ENCODE measurements at places on chromosomes 1 and 21. TPM values are rescaled to one million over a fixed set of nuclear protein-coding genes. Genes with fewer than 3 reads are reported as not detected.
A peak's percentile ranks its signal among the peaks of the same experiment; 100 is the strongest.

The FOXO6 gene
- total RNA-seq = 1.1 TPM

The GSTM5 gene
- total RNA-seq = 2.8 TPM

The OR6Y1 gene
- not detected for total RNA-seq

The TACSTD2 gene
- 8.4 TPM for total RNA-seq

The GJC2 gene
- 14.0 TPM for total RNA-seq

The RAB25 gene
- total RNA-seq = 65.9 TPM

The KRTAP19-3 gene
- total RNA-seq = not detected

The AK4 gene
- 11.6 TPM for total RNA-seq

The DNAJC28 gene
- 5.6 TPM for total RNA-seq

DNA sequence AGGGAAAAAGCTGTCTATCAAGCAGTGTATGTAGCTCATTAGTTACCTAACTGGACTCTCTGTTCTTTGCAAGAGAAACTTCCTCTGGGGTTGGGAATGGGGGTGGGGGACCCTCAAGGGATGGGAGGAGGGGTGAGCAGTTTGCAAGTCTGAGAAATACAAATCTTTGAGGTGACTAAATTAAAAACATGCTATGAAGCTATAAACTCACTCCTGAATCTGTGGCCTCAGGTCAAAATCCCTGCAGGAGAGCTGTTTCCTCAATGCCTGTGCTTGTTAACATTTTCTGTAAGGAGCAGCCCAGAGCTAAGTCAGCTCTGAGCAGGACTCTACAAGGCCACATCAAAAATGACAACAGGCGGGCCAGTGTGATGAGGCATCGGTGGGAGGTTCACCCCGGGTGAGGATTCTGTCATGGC lies 32.8 kb upstream of the PTPRC start:
- H3K27ac ChIP-seq = no peak overlapping the region
- DNase-seq = no peak
- no peak overlapping the region for H3K4me3 ChIP-seq
- no peaks in the 10 kb centered on the region for H3K27me3 ChIP-seq
- no peaks in the 10 kb centered on the region for H3K36me3 ChIP-seq

- H3K4me1 ChIP-seq = peaks cover 84% of the 10 kb centered on the region
- peaks cover 7% of the 10 kb centered on the region for H3K36me3 ChIP-seq
- DNase-seq = peak; percentile 64
- no peak overlapping the region for H3K4me3 ChIP-seq
- H3K27me3 ChIP-seq = no peaks in the 10 kb centered on the region
Observed at GRCh38 chr1:31579374-31579773, 3.1 kb downstream of the TINAGL1 start.

DNA sequence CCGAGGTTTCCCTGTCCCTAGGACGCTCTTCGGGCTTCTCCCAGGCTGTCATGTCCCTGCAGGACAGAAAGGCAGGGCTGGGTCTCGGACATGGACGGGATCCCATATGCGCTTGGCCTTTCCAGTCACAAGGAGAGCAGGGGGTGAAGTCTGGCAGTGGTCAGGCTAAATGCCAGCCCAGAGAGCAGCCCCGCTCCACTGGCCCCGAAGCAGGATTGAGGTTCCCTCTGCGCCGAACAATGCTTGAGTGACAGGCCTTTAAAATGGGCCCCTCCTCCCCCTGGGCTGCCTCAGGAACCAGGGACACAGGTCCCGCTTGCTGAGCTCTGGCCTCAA lies 12.7 kb downstream of the DRAXIN start:
- no peaks in the 10 kb centered on the region for H3K27me3 ChIP-seq
- H3K4me1 ChIP-seq = no peaks in the 10 kb centered on the region
- H3K36me3 ChIP-seq = no peaks in the 10 kb centered on the region

DNA sequence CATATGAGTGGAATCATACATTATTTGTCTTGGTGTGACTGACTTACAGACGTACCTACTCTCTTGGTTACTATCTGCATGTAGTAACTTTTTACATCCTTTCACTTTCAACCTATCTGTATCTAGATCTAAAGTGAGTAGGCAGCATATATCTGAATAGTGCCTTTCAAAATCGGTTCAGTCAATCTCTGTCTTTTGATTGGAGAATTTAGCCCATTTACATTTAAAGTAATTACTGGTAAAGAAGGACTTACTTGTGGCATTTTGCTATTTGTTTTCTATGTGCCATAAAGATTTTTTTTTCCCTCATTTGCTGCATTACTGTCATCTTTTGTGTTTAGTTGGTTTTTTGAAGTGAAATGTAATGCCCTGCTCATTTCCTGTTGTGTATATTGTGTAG lies 14.2 kb downstream of the UTS2 start:
- H3K27ac ChIP-seq = no peak overlapping the region
- peaks cover 51% of the 10 kb centered on the region for H3K36me3 ChIP-seq
- no peaks in the 10 kb centered on the region for H3K4me1 ChIP-seq
- H3K27me3 ChIP-seq = no peaks in the 10 kb centered on the region
- no peak for DNase-seq
- no peak overlapping the region for H3K4me3 ChIP-seq

- no peak overlapping the region for H3K4me3 ChIP-seq
- no peak overlapping the region for H3K27ac ChIP-seq
- H3K27me3 ChIP-seq = no peaks in the 10 kb centered on the region
- peaks cover 6% of the 10 kb centered on the region for H3K4me1 ChIP-seq
- DNase-seq = no peak
- no peaks in the 10 kb centered on the region for H3K36me3 ChIP-seq
Observed at GRCh38 chr1:182631954-182632353, 27.8 kb upstream of the RGS16 start.

DNA sequence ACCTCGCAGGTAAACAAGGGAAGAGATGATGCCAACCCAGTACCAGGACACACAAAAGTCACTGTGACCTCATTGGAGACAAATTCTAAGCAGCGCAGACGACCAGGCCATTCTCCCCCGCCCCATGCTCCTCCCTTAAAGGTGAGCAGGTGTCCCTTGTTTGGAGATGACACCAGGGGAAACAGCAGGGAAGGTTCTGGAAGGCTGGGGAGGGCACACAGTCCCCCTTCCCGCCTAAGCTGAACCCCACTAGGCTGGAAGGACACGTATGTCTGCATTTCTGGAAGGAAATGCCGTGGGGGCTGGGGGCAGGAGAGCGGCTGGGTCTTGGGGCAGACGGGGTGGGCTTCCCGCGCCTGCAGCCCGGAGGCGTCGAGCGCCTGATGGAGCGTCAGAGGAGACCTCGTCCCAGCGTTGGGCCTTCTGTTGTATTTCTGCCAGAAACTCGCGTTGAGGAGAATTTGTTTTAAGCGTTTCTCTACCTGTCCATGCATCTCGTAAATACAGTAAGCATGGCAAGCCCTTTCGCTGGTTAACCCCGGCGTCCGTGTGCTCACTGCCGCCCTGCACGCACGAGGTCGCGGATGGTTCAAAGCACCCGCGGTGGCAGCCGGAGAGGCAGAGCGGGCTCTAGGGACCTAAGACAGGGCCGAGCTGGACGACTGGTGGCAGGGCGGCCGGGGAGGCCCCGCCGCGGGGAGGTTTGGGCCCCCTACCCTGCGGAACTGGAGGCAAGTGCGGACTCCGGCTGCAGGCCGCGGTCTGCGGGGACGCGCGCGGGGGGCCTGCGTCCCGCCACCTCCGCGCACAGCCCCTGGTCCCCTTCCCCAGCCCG lies 1.2 kb upstream of the LHX4 start:
- peak overlapping the region; percentile 45 for H3K4me3 ChIP-seq
- peaks cover 49% of the 10 kb centered on the region for H3K27me3 ChIP-seq
- no peak overlapping the region for H3K27ac ChIP-seq
- no peak for DNase-seq
- H3K4me1 ChIP-seq = peaks cover 22% of the 10 kb centered on the region

DNA sequence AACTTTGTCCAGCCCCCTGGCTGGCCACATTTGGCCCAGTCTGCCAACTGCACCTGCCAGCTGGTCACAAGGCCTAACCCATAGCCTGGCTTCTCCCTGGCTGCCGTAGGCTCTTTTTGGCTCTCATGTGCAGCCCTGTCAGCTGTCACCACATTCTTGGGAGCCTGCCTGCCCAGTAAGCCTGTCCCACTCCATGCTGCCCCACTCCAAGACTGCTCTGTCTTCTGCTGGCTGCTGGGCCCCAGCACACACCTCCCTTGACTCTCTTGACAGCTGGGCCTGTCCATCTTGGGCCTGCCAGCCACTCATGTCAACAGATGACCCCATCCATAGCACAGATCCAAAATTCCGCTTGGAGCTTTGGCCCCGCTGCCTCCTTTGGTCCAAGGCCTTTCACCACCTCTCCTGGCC lies 74.3 kb upstream of the EDN2 start:
- no peak overlapping the region for H3K4me3 ChIP-seq
- H3K27me3 ChIP-seq = no peaks in the 10 kb centered on the region
- peaks cover 10% of the 10 kb centered on the region for H3K4me1 ChIP-seq
- no peaks in the 10 kb centered on the region for H3K36me3 ChIP-seq
- DNase-seq = peak; percentile 62

DNA sequence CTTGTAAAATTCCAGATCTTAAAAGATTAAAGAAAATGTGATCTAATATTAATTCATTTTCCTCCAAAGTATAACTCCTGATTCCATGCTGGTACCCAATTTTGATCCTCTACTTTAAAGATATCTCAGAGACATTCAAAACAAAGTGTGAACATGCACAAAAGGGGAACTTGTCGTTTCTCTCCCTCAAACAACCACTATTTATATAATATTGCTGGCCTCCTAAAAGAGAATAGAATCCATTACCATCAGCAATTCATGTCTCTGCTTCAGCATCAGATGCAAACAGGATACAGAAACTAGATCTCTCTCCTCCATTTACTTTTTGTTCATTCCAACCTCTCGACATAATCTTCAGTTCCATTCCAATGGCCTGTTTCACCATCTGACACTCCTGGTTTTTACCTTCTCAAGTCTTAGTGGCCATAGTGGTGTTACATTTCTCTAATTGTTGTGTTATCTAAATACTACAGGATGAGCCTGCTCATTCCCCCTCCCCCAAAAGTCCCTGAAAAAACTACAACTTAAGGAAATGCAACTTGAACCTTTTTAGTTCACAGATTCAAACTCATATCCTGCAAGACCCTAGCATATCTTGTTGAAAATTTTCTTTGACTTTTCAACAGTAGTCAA lies 4.1 kb downstream of the NRIP1 start:
- H3K27ac ChIP-seq = no peak overlapping the region
- no peak overlapping the region for H3K4me3 ChIP-seq
- H3K36me3 ChIP-seq = no peaks in the 10 kb centered on the region
- no peak for DNase-seq
- H3K27me3 ChIP-seq = no peaks in the 10 kb centered on the region
- H3K4me1 ChIP-seq = peaks cover 27% of the 10 kb centered on the region

DNA sequence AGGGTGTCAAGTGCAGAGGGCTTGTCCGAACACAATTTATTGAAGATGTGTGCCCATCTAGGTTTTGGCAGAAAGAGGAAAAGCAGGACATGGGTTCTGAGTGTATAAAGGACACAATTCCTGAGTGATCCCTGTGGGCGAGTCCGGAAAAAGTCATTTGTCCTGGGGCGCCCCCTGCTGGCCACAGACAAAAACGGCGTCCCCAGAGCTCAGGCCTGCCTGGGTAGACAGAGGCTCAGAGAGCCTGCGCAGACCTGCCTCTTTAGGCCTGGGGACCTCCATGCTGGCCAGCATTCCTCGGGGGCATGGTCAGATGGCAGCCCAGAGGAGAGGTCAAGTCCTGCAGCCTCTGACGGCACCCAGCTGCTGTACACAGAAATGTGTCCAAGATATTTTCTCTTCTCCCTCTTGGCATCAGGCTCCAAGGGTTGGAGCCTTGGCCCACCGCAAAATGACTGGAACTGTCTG lies 65.5 kb upstream of the LRP8 start:
- H3K4me1 ChIP-seq = peaks cover 22% of the 10 kb centered on the region

DNA sequence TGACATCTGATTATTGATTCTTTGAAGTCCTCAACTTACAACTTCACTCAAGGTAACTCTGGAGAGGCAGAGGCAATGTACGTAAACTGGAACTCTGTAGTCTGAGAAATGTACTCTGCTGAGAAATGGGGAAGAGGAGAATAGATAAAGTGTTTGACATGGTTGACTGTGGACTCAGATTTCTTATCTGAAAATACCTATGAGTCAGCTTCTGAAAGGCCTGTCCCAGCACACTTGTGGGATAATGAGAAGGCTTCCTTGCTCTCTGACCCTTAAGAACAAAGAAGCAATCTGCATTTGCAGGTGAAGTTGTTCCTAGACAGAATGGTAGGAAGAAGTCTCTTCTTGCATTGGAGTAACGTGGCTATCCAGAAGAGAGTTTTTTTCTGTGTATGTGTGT lies 1573.5 kb downstream of the BRINP3 start:
- no peaks in the 10 kb centered on the region for H3K4me1 ChIP-seq
- no peaks in the 10 kb centered on the region for H3K27me3 ChIP-seq
- no peaks in the 10 kb centered on the region for H3K36me3 ChIP-seq
- H3K4me3 ChIP-seq = no peak overlapping the region
- no peak for DNase-seq
- no peak overlapping the region for H3K27ac ChIP-seq

DNA sequence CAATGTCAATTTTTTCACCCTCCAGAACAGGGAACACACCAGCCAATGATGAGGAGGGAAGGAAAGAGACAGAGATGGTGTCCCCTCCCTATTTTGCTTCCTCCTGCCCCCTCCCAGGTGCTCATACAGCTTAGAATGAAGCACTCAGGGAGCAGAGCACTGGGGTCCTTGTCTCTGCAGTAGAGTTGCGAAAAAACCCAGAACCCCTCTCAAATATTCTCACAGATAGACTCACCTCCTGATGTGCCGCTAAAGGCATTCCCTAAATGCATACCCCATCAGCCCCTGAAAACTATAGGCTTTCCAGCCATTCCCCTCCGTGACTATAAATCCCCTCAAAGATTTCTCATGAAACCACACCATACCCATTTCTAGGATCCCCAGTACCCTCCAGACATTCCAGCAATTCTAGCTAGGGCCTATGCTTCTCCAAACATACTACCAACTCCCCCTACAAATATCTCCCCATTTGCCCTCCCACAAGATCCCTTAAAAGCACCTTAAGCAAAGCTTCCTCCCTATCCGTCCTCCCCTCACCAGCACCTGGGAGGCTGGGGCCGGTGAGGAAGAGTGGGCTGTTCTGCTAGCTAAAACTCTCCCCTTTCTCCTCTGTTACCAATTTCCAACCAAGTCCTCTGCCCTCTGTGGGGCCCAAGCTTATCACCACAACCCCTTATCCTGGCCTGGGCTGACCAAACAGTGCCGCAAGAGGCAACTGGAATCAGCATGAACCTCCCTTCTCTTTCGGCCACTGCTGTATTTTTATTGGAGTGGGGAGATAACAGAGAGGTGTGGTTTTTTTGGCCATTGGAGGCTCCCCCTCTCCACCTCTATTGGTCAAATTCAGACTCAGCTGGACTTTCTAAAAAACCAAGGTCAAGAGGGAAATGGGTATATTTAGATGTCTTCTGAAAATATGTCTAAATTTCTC lies 54.7 kb downstream of the RHBG start:
- no peak overlapping the region for H3K27ac ChIP-seq
- no peaks in the 10 kb centered on the region for H3K36me3 ChIP-seq
- H3K4me3 ChIP-seq = no peak overlapping the region
- H3K4me1 ChIP-seq = peaks cover 15% of the 10 kb centered on the region
- no peak for DNase-seq

DNA sequence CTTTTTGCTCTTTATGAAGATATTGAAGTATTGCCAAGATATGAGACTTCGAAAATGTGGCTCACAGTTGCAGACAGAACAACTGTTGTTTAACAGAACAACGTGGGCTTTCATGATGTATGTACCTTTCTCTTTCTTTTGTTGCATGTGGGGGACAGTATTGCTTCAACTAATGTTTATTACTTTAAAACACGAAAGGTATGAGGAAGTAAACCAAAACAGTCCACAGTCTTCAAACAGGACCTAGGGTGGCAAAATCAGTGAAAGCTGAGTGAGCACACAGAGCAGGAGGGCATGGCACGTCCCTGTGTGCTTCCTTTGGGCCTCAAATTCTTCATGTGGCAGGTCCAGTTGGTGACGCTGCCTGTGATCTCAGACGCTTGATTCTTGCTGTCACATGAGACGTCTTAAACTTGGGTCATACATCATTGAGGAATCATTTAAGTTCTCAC lies 7.8 kb upstream of the CHAF1B start:
- no peak for DNase-seq
- H3K27ac ChIP-seq = no peak overlapping the region
- H3K4me3 ChIP-seq = no peak overlapping the region
- H3K36me3 ChIP-seq = peaks cover 34% of the 10 kb centered on the region

Data from thyroid gland (tissue), 4 donors.